NCI-H2171 (cell line): ENCODE measurements at places on chromosomes 3 and 15.

DNA sequence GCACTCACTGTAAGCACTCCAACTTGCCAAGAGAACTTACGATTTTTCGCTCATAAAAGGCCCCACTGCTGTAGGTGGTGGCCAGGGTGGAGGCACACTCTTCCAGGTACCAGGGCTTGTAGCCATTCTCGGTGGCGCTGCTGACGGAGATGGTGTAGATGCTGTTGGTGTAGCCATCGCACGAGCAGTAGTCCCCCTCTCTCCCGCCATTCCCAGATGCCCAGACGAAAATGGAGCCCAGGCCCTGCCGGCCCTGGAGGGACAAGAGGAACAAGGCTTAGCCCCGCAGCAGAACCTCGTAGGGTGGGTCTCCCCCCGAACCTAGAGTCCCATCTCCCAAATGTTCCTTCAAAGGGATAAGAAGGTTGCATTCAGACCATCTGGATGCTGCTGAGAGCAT lies 96.3 kb downstream of the PCSK6 start:
- DNase-seq, result no peak

- peak; percentile 89 for DNase-seq
These were observed 131.3 kb downstream of the TMEM108 start for GRCh38 chr3:133169331-133170068.

GRCh38 chr3:71641674-71642073 lies 58.1 kb upstream of the FOXP1 start:
- no peak for DNase-seq

GRCh38 chr3:17489139-17489538 lies 253.3 kb downstream of the TBC1D5 start:
- DNase-seq, result no peak

DNA sequence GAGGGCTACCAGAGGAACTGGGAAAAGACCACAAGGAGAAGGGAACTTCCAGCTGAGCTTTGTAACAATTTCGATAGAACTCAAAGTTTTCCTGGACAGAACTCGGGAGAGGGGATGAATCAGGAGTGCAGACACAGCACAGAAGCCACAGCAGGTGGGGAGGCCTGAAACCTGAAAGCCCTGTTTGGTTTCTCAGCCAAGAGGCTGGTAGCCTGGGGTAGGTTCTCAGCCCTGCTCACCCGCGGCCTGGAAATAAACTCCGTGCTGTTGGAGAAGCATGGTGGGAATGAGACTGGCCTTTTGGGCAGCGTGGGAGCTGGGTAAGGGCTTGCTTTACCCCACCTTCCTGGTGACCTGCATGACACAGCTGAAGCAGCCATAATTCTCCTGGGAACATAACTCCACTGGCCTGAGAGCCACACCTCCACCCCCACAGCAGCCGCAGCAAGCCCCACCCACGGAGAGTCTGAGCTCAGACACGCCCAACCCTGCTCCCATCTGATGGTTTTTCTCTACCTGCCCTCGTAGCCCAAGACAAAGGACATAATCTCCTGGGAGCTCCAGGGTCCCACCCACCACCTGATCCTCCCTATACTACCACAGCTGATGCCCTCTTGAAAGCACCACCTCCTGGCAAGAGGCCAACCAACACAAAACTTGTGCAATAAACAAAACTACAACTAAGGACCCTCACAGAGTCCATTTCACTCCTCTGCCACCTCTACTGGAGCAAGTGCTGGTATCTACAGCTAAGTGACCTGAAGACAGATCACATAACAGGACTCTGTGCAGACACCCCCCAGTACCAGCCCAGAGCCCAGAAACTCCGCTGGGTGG lies 52.5 kb upstream of the CHRM5 start:
- DNase-seq, result peak; percentile 83
